ENCODE measurements at places on chromosomes 2 and 18.

DNA sequence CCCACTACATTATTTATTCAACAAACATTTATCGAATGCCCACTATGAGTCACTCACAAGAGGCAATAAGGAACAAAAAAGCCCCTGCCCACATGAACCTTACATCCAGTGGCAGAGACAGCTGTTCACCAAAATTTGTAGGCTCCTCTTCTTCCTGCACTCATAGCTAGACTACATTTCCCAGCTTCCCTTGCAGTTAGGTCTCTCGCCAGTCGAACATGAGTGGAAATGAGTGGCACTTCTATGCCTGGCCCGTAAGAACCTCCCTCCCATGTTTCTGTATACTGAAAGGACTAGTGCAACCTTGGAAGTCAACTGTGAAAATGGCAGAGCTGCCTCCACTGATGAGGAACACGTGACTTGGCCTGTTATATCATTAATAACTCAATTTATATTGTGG, 19.4 kb upstream of the NCOA1 start:
- no peak for DNase-seq

GRCh38 chr2:129881786-129882396, 97.6 kb upstream of the RAB6C start:
- DNase-seq, result no peak

GRCh38 chr18:36465276-36465675, 167.8 kb downstream of the FHOD3 start:
- DNase-seq, result no peak

DNA sequence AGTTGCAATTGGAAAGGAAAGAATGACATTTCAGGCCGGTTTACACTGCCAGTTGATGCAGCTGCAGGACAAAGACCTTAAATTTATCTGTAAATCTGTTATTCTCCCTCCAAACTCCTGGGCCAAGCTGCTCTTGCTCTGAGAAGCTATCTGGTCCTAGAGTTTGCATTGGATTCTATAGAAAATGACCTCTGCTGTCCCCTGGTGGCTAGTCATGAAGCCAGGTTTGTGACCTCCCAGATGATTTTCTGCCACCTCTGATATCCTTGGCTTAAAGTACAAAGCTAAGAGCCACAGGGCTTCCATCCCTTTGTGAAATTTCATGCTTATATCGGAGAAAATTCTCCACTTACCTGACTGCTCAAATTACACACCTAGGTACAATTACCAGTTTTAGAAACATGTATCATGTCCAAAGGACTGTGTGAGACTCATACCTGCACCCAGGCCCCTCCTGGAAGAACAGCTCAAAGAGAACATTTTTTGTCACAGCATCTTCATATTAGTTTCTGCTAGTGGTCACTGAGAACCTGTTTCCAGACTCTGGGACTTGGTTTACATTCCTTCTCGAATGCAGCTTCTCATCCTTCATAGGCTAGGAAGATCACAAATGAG, 28.9 kb upstream of the IER3IP1 start:
- peak; percentile 56 for DNase-seq

- DNase-seq, result no peak
Observed at GRCh38 chr18:63890950-63891304, 3.4 kb downstream of the SERPINB2 start.

- no peak for DNase-seq
Observed at GRCh38 chr2:126736133-126736874, 80.3 kb downstream of the GYPC start.

Measured in CD4-positive, alpha-beta T cell treated with Interleukin-17A for 4 hours (primary cell).